ELF-1 (cell line): ENCODE measurements at places on chromosomes 16 and 17.

DNA sequence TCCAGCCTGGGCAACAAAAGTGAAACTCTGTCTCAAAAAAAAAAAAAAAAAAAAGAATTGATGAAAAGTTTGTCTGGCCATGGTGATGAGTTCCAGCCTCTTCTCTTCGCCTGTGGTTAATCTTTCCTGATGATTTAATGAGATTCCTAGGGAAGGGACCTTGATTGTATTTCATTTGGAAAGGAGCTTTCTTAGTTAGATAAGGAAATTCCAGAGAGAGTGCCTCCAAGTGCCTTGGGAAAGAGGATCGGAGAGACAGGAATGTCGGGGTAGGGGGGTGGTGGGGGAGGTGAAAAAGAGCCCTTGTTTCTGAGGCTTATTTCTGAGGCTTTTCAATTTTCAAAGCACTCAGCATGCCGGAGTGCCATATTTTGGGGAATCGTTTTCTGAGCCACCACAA lies 93.2 kb upstream of the SIAH1 start:
- DNase-seq, result peak; percentile 49

DNA sequence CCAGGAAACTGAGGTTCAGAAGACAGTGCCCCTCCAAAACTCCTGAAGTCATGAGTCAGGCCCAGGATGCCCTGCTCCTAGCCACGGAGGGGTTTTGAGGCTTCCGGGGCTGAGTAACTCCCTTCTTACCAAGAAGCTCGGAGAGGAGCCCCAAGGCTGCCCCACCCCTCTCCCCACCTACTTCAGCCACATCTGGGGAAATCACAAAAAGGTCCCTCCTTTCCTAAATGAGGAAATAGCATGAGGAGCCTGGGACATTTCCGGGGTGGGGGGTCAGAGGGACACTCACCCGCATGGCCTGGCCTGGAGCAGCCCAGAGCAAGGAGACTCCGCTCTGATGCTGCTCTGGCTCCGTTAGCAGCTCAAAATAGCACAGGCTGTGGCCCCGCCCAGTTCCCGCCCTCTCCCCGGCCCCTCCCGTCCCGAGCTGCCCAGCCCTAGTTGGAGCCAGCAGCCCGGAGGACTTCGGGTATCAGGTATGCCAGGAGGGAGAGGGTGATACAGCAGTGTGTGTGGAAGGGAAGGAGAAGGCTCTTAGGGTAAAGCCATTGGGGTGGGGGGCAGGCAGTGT lies 40.1 kb downstream of the MYO18A start:
- DNase-seq, result peak; percentile 59

- no peak for DNase-seq
Measured at GRCh38 chr17:1402262-1402586, 2.2 kb upstream of the YWHAE start.

DNA sequence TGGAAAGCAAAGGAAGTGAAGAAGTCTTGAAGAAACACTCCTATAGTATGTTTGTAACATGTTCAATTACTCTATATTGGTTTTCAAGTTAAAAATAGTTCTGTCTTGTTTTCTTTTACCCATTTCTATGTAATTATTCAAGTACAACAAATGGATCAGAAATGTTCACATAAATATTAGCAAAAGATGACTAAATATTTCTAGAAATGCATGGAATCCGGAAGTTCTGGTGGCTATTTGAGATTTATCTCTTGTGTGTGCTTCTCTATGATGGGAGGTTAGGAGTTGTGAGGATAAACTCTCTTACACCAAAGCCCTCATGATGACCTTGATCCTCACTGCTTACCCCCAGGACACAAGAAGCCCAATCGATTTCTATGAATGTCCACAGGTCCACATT lies 237.5 kb downstream of the CDH8 start:
- DNase-seq, result no peak

GRCh38 chr17:28345419-28346198 lies 10.0 kb downstream of the TNFAIP1 start:
- DNase-seq, result no peak

DNA sequence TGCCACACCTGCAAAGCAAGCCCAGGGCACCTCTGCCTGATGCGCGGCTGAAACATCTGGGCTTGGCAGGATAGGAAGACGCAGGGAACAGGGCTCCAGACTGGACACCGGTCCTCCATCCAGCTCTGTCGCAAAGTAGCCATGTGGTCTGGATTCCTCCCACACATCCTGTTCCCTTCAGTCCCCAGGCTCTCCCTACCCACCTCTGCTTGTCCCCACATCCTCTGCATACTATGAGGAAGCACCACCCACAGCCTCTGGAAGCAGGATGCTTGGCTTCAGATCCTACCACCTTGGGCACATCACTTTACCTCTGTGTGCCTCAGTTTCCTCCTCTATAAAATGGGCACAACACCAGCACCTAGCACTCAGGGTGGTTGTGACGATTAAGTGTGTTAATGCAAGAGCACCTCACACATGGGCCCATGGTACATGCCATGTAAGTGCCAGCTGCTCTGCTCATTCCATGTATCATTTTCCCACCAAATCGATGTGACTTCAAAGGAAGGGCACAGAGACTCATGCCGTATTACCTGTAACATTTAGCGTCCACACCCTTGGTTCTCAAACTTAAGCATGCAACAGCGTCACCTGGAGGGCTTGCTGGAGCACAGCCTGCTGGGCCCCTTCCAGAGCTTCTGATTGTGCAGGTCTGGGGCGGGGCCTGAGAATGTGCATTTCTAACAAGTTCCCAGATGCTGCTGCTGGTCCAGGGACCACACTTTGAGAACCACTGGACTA lies 138.6 kb upstream of the SDK2 start:
- peak; percentile 43 for DNase-seq

GRCh38 chr16:31191697-31192428 lies 10.7 kb downstream of the PYCARD start:
- DNase-seq, result no peak

DNA sequence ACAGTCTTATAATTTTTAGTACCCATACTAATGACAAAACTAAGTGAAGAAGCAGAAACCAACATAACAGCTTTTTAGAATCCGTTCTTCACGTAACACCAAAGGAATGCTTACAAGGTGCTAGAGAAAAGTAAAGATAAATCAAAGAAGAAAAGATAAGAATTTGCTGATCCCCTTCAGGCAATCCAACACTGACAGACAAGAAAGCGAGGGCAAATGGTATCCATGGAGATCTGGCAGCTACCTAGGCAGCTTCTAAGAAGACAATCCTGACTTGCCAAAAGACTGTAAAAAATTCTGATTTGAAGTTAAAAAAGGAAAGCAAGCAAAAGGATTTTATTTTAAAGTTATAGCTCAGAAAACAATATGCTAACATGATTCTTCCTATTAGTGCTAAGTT lies 14.6 kb downstream of the BBS2 start:
- DNase-seq, result no peak

- DNase-seq, result peak; percentile 88
Measured at GRCh38 chr16:88628512-88628974, 9.8 kb upstream of the IL17C start.

GRCh38 chr16:72794319-72794718 lies 253.6 kb downstream of the ZFHX3 start:
- no peak for DNase-seq

- no peak for DNase-seq
Measured at GRCh38 chr17:65345261-65346005, 208.3 kb downstream of the RGS9 start.

GRCh38 chr16:20056436-20056835 lies 17.3 kb downstream of the GPR139 start:
- DNase-seq, result no peak

GRCh38 chr17:74485022-74485743 lies 18.7 kb downstream of the CD300A start:
- no peak for DNase-seq

DNA sequence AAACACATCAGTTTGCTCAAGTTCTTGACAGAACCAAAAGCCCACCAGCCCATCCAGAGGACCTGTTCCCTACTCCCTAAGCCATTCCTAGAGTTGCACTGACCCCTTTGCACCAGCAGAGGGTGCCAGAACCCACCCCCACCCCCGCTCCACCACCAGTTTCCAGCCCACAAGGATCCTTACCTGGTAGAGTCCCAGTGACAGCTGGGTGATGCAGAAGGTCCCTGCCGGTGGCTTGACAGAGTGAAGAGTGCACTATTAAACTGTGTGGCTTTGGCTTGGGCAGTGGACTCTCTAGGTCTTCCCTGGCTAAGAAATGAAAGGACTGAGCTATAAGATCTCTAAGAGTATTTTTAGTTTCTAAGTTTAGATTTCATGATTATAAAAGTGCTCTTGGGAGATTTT lies 73.3 kb upstream of the MTMR4 start:
- peak; percentile 89 for DNase-seq

DNA sequence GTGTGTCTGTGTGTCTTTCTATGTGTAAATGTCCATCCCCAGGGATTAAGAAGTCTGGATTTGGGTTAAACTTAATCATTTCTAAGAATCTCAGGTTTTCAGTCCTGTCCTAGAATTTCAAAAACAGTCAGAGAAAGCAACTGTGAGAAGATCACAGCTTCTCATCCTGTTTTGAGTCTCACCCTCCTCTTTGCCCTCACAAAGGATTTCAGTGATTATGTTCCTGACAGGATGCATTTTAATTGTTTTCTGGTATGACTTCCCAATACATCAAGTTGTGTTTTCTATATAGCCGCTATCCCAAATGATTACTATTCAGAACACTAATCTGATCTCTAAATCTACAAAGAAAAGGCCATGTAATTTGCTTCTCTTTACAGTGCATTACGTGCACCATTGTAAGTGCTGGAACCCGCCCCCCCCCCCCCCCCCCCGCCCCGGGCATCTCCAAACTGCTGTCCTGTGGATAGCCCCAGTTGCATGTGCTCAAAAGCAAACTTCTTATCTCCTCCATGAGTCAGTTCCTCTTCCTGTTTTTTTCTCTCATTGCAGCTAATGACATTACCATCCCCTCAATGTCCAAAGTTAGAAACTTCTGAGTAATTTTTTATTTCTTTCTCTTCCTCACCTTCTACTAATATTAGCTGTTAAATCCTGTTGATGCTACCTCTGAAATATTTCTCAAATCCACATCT lies 73.9 kb downstream of the CDH13 start:
- no peak for DNase-seq

GRCh38 chr17:74340470-74341023 lies 14.5 kb downstream of the KIF19 start:
- peak; percentile 52 for DNase-seq

- no peak for DNase-seq
Measured at GRCh38 chr16:84177741-84178073, 9.2 kb downstream of the TAF1C start.

GRCh38 chr17:76405967-76406647 lies 21.7 kb downstream of the SPHK1 start:
- DNase-seq, result no peak

- no peak for DNase-seq
Measured at GRCh38 chr16:17281052-17281451, 189.7 kb downstream of the XYLT1 start.

- no peak for DNase-seq
Measured at GRCh38 chr16:12339686-12340085, 363.2 kb downstream of the SNX29 start.

GRCh38 chr16:74020095-74020670 lies 276.4 kb upstream of the PSMD7 start:
- DNase-seq, result no peak

GRCh38 chr16:31242206-31242605 lies 17.6 kb upstream of the ITGAM start:
- no peak for DNase-seq

- DNase-seq, result peak; percentile 64
Measured at GRCh38 chr16:69089091-69089910, 16.2 kb upstream of the HAS3 start.

DNA sequence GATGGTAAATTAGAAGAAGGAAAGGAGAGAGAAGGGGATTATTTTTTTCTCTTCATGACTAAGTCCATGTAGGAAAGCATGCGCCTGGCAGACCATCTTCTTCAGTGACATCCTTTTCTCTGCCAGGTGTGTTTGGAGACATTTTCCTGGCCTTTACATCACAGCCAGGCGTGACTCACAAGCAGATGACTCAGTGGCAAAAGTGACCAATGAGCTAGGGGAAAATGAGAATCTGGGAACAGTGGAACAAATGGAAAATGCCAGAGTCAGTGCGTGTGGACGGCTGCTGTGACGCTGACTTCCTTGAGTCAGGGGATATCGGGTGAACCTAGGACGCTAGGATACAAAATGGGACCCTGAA lies 9.4 kb downstream of the KIAA0513 start:
- DNase-seq, result no peak

DNA sequence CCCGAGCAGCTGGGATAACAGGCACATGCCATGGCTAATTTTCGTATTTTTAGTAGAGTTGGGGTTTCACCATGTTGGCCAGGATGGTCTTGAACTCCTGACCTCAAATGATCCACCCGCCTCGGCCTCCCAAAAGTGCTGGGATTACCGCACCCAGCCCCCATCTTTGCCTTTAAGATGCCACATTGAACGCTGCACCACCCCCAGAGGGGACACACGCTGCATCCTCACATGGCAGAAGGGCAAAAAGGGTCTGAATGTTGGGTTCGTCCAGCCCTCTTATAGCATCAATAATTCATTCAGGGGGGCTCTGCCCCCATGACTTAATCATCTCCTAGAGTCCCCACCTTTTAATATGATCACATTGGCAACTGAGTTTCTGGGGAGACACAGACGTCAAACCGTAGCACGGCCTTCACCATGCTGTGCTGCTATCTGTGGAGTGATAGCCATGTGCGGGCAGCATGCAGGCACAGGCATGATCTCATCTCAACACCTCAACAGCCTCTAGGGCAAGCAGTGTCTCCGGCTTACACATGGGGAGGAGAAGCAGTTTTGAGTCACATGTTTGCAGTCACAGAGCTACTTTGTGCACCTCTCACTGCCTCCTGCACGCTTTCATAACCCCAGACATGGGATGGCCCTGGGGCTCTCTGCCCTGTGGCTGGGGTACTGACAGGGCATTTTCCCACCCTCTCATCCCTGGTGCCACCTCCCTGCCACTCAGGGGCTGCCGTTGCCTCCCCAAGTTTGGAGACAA lies 30.0 kb downstream of the IL21R start:
- no peak for DNase-seq

DNA sequence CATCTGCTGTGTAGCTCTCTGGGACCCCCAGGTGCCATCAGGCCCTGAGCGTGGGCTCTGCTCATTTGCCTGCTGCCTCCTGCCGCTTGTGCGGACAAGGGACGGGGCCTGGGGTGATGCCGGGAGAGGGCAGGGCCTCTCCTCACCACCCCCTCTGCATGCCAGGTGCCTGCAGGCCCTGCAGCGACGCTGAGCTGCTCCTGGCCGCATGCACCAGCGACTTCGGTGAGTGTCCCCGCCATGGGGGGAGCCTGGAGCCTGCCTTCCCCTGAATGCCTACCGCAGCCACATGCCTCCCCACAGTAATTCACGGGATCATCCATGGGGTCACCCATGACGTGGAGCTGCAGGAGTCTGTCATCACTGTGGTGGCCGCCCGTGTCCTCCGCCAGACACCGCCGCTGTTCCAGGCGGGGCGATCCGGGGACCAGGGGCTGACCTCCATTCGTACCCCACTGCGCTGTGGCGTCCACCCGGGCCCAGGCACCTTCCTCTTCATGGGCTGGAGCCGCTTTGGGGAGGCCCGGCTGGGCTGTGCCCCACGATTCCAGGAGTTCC lies 1.9 kb downstream of the METRN start:
- no peak for DNase-seq

GRCh38 chr17:45430006-45430737 lies 2.5 kb downstream of the ARHGAP27 start:
- peak; percentile 41 for DNase-seq

- no peak for DNase-seq
Measured at GRCh38 chr16:77540646-77541045, 105.8 kb upstream of the ADAMTS18 start.
